ENCODE measurements at places on chromosomes 6 and 20.

DNA sequence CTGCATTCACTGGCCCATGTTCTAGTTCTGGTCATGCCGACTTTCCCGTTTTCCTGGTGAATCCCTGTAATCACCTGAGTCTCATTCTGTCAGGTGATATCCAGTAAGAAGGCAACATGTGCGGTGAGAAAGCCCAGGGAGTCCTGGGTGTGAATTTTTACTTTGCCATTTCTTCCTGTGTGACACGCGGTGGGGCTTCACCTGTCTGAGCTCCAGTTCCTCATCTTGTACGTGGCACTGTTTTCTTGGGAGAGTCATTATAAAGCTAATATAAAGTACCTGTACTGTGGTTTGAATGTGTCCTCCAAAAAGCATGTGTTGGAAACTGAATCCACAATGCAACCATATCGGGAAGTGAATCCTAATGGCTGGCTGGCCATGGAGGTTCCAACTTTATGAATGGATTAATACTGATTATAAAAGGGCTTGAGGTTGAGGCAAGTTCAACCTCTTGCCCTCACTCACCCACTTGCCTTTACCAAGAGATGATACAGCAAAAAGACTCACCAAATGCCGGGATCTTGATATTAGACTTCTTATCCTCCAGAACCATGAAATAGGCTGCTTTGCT, 5.1 kb downstream of the HLA-E start:
- no peak for DNase-seq

DNA sequence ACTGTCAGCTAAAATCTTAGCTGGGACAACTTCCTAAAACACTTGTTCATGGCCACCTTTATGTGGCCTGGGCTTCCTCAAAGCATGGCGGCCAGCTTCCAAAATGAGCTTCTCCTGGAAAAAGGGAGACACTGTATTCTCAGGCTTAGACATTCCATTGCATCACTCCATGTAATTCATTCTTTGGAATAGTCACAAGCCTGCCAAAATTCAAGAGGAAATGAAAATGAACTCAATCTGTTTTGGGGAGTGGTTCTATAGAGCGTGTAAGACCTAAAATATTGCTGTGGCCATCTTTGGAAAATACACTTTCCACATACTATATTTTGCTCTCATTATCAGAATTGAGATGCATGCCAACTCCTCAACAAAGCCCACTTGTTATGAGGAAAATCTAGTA, 687.0 kb downstream of the KIF16B start:
- no peak for DNase-seq

GRCh38 chr20:22346716-22347115, 237.7 kb downstream of the FOXA2 start:
- DNase-seq, result no peak

DNA sequence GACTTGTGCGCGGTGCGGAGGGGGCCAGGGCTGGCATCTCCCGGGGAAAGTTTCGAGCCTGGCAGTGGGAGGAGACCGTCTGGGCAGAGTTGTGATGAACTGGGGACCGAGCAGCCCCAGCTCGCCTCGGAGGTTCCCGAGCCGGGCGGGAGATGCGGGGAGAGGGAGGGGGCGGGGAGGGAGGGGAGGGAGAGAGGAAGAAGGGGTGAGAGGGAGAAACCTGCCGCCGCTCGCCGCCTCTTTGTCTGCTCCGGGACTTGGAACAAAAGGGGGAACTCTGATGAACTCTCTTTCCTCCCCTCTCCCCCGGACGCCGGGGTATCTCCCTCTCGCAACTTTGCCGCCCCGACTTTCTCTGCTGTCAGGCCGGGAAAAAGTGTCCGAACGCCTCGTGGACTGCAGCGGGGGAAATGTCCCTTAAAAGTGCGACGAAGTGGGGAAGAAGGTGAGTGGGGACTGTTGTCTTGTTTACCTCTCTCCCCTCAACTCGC, 72.7 kb downstream of the SOX4 start:
- DNase-seq, result no peak

DNA sequence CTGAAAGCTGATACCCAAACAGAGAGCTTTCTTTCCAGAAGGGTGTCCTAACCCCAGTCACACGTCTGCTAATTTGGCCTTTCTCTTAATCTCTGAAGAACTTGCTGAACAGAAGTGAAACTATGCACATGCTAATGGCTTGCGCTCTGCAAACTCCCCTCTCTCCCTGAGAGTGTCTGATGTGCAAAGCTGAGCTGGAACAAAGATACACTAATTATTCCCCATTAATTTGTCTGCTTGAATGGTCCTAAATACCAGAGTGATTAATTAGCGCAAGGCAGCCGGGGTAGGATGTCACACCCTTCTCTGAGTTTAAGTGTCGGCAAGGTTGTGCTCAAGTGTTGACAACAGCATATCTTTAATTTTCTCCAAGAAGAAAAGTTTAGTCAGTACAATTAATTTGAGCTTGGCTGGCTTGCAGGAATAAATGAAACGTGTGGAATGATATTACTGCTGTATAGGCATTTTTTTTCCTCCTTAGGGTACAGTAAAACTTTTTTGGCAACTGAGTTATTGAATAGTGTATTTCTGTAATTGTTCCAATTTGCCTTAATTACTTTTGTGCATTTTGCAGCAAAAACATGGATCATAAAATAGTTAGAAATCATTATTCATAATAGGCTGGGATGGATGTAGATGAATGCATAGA, 715.9 kb upstream of the POU3F2 start:
- no peak for DNase-seq

- DNase-seq, result no peak
These were observed 46.3 kb downstream of the SCAND1 start for GRCh38 chr20:35908007-35908406.

GRCh38 chr6:42405021-42405420, 46.7 kb downstream of the TRERF1 start:
- no peak for DNase-seq

DNA sequence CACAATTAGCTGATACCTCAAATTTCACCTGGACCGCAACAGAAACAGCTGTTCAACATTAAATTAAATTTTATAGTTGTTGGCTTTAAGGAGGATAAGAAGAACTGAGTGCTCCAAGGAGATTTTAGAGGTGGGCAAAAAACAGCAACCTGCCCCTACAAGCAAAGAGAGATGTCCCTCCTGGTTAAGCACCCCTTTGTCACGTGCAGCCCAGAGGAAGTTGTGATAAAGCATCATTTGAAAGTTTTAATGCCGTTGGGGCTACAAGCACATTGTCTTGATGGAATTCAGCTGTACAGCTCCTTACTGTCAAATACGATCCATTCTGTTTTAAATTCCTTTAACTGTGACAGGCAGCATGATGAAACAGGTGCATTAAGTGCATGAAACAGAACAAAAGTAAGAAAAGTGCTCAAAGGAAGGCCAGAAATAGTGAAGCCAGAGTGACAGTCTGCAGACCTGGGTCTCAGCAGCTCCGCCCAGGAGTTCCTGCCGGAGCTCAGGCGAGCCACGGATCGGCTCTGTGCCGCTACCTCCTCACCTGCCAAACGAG, 195.0 kb downstream of the GMPR start:
- DNase-seq, result no peak

- no peak for DNase-seq
These were observed 38.7 kb downstream of the C6orf132 start for GRCh38 chr6:42103753-42104094.

DNA sequence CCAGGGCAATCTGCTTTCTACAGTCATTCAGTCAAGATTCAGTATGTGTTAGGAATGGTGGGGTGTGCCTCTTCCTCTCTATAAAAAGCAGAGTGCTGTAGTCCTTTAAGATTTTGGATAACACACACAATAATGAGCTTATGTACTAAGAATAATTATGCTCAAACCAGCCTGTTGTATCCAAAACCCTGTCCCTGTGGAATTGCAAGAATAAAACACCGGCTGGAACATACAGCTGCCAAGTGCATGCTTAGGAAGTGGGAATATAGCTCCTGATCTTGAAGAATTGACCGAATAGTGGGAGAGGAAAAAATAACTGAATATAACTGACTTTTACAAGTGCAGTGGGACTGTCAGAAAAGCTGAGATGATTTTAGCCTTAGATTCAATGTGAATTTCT, 979 bp upstream of the MOCS1 start:
- no peak for DNase-seq
